EH (cell line): ENCODE measurements at places on chromosomes 11 and 22.

DNA sequence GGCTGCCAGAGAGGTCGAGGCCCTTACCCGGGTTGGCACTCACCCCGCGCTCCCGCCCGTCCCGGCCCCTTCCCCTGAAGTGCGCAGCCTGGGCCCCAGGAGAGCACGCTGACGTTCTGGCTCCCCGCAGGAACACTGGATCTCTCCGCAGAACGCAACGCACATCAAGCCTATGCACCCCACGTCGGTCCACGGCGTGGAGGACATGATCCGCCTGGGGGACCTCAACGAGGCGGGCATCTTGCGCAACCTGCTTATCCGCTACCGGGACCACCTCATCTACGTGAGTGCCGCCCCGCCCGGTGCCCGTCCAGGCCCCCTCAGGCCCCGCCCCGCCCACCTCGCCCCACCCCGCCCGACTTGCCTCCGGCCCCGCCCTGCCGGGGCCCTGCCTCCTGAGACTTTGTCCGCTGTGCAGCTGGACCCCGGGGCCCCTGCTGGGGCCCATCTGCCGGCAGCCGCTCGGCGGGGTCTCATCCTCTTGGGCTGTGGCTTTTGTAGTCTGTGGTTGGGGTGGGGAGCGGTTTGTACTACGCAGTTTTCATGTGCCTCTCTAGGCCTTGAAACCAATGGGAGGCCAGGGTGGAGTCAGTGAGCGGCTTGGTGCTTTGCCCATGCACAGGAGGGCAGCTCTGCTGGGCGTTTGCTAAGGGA lies 19.7 kb downstream of the MYO7A start:
- DNase-seq = no peak

- peak; percentile 15 for DNase-seq
These were observed 205.4 kb downstream of the FAM76B start for GRCh38 chr11:95584180-95584579.

DNA sequence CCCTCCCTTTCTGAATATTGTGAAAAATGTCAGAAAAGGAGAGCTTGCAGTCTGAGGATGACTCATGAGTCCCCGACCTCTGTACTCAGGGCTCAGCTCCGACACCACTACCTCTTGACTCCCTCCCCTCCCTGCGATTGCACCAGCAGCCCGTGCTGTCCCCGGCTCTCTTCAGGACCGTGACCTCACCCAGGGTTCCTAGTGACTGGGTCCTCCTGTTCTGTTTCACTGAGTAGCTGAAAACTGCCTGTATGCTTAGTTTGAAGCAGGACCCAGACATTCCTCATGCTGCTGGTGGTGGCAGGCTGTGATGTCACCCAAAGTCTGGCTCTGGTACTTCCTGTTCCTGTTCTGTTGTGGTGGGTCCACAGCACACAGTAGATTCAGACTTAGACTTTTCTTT lies 11.7 kb downstream of the PHRF1 start:
- DNase-seq = peak; percentile 62

DNA sequence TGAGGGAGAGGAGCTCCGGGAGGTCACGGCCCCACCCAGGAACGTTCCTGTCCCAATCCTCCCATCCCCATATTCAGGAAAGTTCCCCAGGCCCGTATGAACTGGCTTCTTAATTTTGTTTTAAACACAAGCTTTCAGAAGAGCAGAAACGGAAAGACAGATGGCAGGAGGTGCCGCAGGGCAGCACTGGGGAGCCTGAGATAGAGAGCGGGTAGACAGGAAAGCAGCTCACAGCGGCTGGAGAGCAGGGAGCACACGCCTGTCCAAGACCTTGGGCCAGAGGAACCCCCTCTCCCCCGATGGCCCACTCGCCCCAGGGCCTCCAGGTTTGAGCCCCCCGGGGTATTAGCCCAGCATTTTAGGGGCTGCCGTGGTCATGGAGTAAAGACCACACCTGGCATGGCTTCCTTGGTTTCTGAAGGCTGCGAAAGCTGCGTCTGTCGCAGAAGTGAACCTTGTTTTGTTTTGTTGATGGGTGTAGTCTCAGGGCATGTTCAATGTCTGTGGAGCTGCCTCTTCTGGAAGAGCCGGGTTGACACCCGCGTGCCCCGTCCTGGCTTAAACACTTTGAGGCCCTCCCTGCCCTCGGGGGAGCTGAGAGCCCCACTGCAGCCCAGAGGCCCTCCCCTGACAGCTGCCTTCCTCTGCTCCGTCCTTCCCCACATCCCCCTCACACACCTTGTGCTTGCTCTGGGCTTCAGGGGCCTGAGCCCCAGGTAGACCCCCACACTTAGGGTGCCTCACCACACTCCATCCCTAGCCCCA lies 17.9 kb upstream of the KCNQ1OT1 start:
- DNase-seq = no peak

- peak; percentile 52 for DNase-seq
These were observed 17.9 kb downstream of the RFPL1 start for GRCh38 chr22:29456211-29456671.
